ENCODE measurements at places on chromosomes 3 and 15.

DNA sequence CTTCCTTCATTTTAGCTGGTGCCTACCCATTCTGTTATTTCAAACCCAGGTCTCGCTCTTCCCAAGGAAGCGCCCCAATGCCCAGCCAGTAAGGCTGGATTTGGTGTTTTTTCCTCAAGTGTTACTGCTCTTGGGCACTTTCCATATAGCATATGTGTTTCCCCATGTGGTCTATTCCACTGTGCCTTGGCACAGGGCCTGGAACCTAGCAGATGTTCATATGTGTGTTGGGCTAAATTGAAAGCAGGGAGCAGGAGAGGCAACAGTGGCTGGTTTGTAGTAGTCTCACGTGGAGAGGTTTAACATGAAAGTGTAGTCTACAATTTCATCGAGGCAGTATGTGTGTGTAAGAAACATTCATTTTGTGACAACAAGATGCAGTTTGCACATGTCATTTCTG is 48.2 kb upstream of the TEX264 start:
- DNase-seq = no peak

DNA sequence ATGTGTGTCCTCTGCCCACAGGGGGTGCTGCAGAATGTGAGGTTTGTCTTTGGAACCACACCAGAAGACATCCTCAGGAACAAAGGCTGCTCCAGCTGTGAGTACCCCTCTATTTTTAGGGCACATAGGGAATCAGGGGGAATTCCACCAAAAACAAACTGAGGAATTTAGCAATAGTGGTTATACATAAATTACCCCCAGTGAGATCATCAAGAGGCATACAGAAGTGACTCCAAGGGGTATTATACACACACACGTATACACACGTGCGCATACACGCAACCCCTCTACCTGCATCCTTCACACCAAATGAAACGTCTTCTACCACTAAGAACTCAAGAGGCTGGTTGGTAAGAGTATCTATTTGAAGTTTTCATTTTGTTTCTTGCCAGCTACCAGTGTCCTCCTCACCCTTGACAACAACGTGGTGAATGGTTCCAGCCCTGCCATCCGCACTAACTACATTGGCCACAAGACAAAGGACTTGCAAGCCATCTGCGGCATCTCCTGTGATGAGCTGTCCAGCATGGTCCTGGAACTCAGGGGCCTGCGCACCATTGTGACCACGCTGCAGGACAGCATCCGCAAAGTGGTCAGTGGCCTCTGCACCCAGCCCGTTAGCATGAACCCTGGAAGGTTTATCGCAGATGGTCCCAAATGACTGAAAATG is 2.9 kb downstream of the THBS1 start:
- DNase-seq = peak; percentile 36

- DNase-seq = no peak
Observed at GRCh38 chr3:102718651-102719050, 283.8 kb downstream of the ZPLD1 start.

GRCh38 chr3:16512435-16513140 is 911 bp downstream of the RFTN1 start:
- peak; percentile 91 for DNase-seq

DNA sequence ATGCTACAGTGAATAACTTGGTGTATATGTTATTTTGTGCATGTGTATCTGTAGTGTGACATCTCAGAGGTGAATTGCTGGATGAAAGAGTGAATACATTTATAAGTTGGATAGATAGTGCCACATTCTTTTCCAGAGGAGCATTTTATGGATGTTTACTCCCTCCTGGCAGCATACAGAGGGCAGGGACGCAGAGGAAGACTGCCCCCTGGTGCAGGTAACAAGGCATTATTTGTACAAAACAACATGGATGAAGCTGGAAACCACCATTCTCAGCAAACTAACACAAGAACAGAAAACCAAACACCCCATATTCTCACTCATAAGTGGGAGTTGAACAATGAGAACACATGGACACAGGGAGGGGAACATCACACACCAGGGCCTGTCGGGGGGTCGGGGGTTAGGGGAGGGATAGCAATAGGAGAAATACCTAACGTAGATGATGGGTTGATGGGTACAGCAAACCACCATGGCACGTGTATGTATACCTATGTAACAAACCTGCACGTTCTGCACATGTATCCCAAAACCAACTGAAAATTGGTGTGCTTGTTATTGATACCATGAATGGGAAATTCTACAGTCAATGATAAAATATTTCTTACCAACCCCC is 57.9 kb upstream of the CTXND1 start:
- DNase-seq = peak; percentile 9

Data from NAMALWA (cell line).